ENCODE measurements at places on chromosomes 2 and 18.
A peak's percentile ranks its signal among the peaks of the same experiment; 100 is the strongest.

GRCh38 chr2:37560863-37561614 is 110.4 kb downstream of the CDC42EP3 start:
- DNase-seq, result peak; percentile 20

DNA sequence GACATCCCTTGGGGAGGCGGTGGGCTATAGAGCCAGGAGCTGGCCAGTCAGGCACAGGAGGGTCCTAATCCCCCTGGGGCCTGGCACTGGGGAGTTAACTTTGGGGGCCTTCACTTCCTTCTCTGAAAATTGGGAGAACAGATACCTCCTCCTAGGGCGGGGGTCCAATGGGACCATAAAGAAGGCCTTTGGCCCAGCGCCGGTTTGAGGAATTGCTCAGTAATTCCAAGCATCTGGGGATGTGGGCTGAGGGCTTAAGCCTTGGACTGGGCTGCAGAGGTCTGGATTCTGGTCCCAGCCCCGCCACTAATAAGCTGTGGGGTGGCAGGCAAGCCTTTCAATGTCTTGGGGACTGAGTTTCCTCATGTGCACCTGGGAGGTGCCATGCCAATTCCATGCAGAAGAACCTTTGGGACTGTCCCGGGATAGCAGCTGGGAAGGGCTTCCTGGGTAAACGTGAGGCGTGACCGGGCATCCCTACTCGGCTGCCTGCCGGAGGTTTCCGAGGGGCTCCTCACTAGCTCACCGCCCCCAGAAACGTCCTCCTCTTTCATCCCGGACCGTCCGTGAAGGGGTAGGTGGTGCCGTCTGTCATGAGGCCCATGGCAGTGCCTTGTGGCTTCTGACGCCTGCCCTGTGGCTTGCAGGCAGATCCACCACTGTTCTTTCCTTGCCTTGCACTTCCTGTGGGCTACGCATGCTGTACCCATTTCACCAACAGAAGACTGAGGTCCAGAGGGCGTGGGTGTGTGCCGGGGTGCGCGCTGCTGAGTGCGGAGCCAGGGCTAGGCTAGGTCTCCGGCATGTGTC is 67.4 kb upstream of the HPCAL1 start:
- no peak for DNase-seq

DNA sequence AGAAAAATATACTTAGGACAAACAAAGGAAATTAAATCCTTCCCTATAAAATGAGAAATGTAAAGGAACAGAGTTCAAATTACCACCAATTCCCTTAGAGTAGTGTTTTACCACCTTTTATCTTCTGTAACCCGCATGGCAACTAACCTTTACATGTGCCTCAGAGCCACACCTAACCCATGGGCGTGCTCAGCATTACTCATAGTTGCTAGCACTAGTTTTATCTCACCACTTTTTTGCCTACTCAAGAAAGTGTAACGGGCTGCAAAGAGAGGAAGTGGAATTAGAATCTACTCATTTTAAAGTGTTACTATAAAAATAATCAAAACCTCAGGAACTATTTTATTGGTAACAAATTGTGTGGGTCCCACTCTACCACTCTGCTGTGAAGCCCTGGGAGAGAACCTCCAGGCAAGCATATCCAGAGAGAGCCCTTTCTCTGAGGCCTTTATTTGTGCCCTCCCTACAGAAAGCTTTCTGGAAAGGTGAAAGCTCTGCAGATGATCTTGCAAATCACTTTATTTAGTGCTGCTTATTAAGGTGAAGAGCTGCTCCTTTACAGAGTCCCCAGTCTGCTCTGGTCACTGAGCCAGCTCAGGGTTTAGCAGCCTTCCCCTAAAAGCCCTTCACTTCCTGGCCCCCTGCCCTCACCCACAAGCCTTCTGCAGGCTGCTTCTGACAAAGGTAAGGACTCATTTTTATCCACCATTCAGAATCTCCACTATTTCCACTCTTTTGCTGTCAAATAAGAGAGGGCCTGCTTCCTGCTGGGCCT is 98.8 kb downstream of the TRABD2A start:
- peak; percentile 62 for DNase-seq

DNA sequence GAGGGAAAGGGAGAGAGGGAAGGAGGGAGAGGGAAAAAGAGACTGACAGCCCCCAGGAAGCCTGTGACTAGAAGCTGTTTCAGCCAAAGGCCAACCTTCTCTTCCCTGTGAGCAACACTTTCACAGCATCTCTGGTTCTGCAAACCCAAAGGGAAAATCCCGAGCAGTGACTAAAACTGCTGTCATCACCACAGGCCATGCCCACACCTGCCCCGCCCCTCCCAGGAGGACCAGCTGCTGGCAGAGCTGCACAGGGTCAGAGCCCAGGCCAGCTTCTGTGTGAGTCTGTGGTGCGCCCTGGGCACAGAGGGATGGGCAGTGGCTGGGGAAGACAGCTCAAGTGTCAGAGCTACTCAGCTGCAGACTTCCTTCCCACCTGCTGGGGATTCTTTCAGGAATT is 64.9 kb upstream of the OTOS start:
- no peak for DNase-seq

DNA sequence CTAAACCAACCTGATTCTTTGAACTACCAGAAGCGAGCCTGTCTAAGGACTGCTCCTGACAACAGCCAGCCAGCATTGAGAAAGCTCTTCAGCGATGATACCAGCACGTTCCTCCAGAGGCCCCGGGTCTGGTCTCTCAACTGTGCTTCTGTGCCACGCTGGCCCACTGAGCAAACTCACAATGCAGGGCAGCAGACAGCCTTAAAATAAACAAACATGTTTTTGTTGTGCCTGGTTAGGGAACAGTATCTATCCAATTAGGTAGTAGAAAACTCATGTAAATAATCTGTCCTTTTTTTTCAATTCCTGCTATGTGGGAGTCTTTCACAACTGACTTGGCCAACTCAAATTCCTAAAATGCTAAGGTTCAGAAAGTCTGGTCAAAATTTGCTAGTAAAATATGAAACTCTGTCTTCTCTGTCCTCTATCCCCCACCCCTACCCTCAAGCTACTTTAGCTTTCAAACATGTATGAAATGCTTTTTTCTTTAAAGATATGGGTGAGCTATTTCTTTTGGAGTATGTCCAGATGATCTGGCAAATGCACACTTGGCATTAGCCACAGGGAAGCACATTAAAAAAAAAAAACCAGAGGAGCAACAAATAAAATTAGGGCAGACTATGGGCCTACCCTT is 21.4 kb upstream of the EML4 start:
- DNase-seq, result no peak

Data from hematopoietic multipotent progenitor cell treated with erythropoietin and hydrocortisone succinate and interleukin-3 and kit ligand, for 4 days (in vitro differentiated cells).